ENCODE measurements at places on chromosomes 2 and 18.

- DNase-seq = no peak
Observed at GRCh38 chr2:174731546-174731945, 32.7 kb downstream of the CHRNA1 start.

DNA sequence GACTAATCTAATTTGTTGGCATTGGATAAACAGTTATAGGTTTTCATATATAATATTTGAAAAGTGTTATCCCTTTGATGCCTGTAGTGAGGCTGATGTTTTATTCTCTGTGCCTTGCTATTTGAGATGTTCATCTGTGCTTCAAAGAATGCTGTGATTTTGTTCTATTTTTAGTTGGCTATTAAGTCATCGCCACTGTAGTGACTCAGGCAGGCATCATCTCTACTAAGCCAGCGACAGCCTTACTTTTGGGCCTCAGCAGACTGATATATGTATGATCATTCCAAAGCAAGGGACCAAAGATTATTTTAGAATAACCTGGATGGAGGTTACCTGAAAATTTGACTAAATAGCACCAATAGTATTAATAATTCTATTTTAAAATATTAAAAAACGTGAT, 1674.5 kb upstream of the NXPH2 start:
- DNase-seq = no peak

DNA sequence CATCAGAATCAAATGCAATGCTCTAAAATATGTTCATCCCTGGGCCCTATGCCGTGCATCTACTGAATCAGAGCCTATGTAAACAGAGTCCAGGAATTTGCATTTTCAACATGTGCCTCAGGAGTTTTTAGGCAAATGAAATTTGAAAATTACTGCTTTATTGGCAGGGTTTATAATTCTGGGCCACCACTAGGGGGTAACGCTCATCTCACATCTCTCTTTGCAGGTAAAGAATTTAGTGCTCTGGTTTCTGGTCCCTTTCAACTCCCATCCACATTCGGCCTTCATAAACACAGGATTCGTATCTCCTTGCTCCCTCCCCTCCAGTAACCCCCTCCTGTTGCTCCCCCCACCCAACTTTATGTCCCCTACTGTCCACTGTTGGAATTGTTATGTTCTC, 49.3 kb downstream of the LYPD6B start:
- DNase-seq = no peak

DNA sequence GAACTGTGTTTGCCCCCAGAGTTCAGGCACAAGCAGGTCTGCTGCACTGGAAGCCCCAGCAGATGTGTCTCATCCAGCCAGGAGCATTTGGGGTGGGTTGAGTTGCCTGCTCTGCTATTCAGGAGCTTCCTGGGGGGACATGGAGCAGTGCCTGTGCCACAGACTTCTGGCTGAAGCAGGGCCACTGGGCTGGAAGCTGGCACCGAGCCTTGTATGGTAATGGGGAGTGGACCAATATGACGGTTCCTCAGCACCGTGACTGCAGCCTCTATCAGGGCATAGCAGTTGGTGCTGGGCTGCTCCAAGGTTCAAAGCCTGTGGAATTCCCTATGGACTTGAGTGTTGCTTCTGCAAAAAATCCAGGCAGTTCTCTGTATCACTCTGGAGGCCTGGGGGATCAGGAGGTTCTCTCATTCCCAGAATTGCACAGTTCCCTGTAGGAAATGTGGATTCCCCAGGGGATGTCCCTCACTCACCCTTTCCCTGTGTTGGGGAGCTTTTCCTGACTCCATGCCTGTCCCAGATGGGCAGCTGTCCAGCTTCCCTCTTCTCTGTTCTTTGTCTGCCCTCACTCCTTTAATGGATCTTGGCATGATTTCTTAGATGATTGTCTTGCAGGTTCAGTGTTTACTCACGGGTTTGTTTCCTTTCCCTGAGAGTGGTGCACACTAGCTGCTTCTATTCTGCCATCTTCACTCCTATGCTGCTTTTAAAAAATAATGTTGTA, 37.2 kb upstream of the THSD7B start:
- DNase-seq = no peak

GRCh38 chr18:54616220-54616848, 25.3 kb downstream of the DYNAP start:
- DNase-seq = no peak

GRCh38 chr2:36511858-36512603, 85.9 kb downstream of the FEZ2 start:
- no peak for DNase-seq

GRCh38 chr2:11535899-11536344, 2.1 kb downstream of the GREB1 start:
- no peak for DNase-seq

DNA sequence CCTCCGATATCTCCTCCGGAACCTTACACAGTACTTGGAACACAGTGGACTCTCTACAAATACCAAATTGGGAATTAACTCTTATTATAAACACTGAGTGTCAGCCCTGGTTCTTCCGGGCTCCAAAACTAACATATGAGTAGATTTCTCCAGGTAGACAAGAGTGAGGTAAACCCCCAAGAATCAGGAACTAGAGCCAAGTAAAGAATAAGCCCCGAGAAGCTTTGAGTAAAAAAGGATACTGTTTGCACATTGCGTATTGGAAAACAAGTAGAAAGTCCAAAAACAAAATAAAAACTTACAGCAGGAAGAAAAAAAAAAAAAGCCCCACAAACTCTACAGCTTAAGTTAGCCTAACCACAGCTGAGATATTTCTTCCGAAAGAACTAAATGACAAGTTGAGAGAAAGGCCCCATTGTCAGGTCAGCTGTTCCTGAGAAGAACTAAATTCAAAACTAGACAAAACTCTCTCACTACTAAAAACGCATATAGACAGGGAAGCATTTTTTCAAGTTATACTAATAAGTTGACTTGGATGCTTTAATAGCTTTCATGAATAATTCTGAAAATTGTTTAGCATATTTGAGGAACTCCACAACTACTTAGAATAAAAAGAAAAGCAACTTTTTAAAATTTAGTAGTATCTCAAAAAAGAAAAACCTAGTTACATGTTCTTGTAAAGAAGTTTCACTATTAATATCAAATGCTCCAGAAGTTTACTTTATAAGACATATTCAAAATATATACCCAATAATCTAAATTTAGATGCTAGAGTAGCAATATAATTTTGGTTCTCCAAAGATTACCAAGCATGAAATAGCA, 4.3 kb upstream of the HAAO start:
- no peak for DNase-seq

DNA sequence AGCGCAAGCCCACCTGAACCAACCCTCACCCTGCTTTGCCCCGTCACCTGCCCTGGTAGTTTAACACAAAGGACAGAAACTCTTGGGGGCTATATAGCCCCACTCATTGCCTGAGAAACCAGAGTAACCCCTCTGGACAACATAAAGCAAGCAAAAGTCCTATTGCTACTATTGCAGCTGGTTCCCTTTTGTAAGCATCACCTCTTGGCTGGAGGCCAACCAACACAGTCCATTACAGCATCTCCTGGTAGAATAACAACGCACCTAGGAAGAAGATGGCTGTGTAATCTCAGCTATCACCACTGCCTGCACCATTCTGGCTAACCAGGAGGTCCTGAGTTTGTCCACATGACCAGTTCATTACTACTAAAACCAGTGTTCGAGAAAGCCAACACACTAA, 36.4 kb downstream of the FLACC1 start:
- DNase-seq = no peak

DNA sequence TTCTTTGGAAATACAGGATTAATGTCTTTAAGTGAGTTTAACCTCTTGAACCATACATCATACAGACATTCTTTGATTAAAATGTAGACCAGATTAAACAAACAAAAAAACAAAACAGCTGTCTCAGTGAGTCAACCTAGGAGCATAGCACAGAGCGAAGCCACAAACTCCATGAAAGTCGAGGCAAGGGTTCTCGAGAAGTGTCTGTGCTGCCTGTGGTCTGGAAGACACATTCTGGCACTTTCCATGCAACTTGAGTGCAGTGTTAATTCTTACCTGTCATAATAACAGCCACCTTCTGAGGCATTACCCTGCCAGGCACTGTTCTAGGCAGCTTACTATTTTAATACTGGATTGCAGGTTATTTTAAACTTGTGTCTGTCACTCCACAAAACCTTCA, 435.5 kb upstream of the MMADHC start:
- DNase-seq = no peak

GRCh38 chr18:22604986-22605421, 187.3 kb upstream of the CTAGE1 start:
- DNase-seq = no peak

- DNase-seq = no peak
Observed at GRCh38 chr2:3435445-3435844, 56.0 kb downstream of the TRAPPC12 start.

- DNase-seq = no peak
Observed at GRCh38 chr2:150608341-150608740, 120.9 kb upstream of the RND3 start.

DNA sequence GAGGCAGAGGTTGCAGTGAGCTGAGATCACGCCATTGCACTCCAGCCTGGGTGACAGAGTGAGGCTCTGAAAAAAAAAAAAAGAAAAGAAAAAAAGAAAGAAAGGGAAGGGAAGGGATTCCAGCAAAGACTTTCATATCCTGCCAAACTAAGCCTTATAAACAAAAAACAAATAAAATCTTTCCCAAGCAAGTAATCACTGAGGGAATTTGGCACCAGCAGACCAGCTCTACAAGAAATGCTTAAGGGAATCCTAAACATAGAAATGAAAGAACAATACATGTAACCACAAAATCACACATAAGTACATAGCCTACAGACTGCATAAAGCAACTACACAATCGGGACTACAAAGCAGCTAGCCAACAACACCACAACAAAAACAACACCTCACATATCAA, 79.1 kb downstream of the TRABD2A start:
- DNase-seq = no peak

DNA sequence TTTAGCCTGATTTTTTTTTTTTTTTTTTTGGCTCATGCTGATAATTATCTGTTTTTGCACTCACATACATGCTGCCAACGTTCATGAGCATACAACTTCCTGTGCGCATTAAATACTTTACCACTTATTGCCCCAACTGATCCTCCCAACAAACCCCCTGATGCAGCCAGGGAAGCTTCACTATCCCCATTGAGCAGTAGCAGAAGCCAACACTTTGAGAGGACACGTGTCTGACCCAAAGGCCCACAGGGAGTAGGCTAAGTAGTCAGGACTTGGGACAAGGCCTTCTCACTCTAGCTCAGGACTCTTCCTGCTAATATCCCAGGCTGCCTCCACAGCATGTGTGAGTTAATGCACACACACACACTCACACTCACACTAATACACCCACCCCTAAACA, 36.2 kb upstream of the MAT2A start:
- DNase-seq = no peak

DNA sequence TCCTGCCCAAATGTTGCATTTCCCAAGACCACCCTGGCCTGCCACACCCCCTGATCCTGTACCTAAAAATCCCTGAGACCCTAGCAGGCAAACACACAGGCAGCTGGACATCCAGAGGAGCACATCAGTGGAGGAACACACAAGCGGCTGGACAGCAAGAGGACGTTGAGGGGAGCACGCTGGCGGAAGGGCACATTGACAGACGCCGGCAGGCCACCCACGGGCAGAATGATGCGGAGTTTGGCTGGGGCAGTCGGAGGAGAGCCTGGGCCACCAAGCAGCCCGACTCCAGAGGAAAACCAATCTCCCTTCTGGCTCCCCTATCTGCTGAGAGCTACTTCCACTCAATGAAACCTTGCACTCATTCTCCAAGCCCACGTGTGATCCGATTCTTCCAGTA, 47.7 kb downstream of the EMX1 start:
- DNase-seq = no peak

GRCh38 chr18:60050821-60051220, 151.0 kb downstream of the PMAIP1 start:
- no peak for DNase-seq

- no peak for DNase-seq
Observed at GRCh38 chr18:62030091-62030985, 137.5 kb upstream of the RNF152 start.

- no peak for DNase-seq
Observed at GRCh38 chr2:215503381-215503780, 67.5 kb upstream of the FN1 start.

DNA sequence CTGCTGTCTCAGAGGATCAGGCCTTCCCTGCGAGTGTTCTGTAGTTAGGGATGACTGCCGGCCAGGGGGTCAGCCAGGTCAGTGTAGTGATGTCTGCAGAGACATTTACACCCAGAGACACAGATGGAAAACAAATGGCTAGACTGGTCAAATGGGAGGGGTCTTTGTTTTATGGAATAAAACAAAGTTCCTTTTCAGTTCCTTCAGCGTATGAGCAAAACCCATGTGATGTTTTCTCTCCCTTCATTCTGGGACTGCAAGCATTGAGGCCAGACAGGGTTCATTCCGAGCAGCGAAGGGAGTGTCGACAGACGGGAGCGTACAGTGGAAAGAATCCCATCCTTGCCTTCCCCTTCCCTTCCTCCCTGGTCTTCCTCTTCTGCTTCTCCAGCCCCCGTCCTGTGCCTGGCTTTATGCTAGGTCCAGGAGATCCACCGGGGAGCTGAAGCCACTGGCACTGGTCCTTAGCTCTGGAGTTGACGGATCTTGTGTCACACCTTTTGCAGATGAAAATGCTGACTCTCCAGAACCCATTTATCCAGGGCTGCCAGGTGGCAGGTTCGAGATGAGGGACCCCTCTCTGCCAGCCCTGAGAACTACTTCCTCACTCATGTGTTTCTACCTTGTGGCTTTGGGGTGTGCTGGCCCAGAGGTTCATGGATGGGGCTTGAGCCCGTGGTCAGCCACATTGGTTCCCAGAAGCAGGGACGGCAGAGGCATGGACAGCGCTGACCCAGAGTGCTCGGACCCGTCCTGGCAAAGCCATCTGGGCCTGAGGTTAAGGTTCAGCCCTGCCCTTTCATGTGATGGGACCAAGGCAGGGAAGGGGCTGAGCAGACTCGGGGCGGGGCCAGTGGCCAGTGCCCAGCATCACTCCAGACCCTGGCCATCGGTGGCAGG, 24.2 kb downstream of the ITGB1BP1 start:
- DNase-seq = no peak

GRCh38 chr18:40375837-40376236, 1579.2 kb upstream of the PIK3C3 start:
- DNase-seq = no peak

- no peak for DNase-seq
Observed at GRCh38 chr2:225296951-225297350, 102.6 kb upstream of the NYAP2 start.

GRCh38 chr2:38702413-38702812, 36.5 kb downstream of the GALM start:
- no peak for DNase-seq

DNA sequence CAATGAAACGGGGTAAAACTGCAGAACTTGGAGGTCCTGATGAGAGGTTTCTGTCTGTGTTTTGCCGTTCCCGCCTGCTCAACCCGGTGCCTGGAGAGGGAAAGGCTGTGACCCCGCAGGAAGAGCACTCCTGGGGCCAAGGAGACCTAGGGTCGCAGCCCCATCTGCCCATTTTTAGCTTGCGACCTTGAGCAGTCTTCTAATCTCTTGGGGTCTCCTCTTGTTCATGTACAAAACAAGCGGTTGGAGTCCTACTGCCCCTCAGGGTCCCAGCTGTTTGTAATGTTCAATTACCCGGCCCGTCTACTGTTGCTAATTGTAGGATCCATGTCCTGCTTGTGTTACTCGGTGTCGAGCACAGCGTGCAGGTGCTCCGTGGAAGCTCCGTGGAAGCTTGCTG, 104.5 kb downstream of the PTGR3 start:
- no peak for DNase-seq

Data from CD4-positive, alpha-beta T cell treated with Interleukin-2 at 100 ng/mL for 4 hours (primary cell).